GM12864 (cell line): ENCODE measurements at places on chromosomes 3 and 15.
A peak's percentile ranks its signal among the peaks of the same experiment; 100 is the strongest.

GRCh38 chr15:71781179-71781964 lies 29.0 kb upstream of the NR2E3 start:
- peak; percentile 25 for DNase-seq

DNA sequence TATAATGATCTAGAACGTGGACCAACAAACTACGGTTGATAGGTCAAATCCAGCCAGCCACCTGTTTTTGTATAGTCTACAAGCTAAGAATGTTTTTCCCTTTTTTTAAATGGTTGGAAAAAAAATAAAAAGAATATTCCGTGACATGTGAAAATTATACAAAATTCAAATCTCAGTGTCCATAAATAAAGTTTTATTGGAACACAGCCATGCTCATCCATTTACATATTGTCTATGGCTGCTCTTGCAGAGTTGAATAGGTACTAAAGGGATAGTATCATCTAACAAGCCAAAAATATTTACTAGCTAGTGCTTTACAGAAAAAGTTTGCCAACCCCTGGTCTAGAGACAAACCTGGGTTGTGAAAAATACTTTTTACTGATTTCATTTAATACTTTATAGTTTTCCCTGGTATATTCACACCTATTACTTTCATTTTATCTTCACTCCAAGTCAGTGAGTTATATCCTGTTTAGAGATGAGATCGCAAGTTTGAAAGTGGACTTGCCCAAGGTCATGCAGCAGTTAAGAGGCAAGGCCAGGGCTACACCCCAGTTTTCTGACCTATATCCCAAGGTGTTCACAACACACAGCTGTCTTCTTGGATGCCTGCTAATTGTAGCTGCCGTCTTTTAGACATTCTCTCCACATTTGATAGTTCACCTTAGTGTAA lies 58.4 kb downstream of the IGF2BP2 start:
- no peak for DNase-seq

- DNase-seq = no peak
Observed at GRCh38 chr3:45665101-45665572, 24.1 kb upstream of the SACM1L start.

- DNase-seq = no peak
Observed at GRCh38 chr15:51887887-51888592, 58.6 kb downstream of the TMOD3 start.

DNA sequence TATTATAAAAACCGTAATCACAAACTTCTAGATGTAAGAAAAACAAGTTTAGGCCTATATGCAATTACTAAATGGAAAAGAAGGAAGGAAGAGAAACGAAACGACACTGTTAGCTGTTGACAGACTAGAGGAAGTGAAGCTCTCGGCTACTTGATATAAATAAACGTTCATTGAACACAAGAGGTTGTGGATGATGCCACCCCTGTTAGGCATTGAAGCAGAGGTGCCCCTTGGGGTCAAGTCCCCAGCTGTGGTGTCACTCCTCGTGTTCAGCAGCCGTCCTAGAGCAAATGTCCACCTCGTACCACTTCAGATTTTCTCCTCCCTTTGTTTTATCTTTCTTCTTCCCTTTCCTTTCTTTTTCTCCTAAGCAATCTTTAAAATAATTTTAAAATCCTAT lies 146.5 kb upstream of the UBE2E1 start:
- peak; percentile 67 for DNase-seq

- no peak for DNase-seq
Observed at GRCh38 chr15:64351265-64351664, 4.7 kb downstream of the CSNK1G1 start.

- no peak for DNase-seq
Observed at GRCh38 chr15:69042531-69042930, 28.0 kb downstream of the NOX5 start.

DNA sequence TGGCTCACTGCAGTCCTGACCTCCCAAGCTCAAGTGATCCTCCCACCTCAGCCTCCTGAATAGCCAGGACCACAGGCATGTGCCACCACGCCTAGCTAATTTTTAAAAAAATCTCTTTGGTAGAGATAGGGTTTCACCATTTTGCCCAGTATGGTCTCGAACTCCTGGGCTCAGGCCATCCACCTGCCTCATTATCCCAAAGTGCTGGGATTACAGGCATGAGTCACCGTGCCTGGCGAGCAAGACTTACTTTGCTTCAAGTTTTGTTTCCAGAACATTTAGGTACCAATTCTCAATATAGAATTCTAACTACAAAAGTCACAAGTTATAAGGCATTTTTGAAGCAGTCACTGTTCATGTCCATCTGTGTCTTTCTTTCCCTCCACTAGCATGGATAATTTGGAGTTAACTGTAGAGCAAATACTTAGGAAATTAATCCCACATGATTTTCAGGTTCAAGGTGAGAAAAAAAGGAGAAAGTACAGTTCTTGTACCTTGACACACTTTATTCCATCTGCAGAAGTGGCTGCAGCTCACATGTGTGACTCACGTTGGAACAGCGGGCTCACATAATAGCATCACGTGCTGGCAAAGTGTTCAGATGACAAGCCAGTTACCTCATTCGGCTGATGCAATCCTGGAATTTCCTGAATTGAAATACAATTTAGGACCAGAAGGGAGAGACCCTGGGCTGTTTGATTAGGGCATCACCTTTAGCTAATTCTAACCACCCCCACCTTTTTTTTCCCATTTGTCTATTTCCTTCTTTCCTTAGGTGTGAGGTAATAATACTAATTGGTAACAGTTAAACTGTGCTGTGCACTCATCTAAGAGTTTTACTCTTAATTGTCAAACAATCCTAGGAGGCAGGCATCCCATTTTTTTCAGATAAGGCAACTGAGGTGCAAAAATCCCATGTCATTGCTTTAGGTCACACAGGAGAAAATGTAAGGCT lies 46.9 kb upstream of the NEDD4 start:
- DNase-seq = no peak

- no peak for DNase-seq
Observed at GRCh38 chr15:71151081-71151480, 35.8 kb downstream of the THSD4 start.
